8988T (cell line): ENCODE measurements at places on chromosomes 11 and 22.

DNA sequence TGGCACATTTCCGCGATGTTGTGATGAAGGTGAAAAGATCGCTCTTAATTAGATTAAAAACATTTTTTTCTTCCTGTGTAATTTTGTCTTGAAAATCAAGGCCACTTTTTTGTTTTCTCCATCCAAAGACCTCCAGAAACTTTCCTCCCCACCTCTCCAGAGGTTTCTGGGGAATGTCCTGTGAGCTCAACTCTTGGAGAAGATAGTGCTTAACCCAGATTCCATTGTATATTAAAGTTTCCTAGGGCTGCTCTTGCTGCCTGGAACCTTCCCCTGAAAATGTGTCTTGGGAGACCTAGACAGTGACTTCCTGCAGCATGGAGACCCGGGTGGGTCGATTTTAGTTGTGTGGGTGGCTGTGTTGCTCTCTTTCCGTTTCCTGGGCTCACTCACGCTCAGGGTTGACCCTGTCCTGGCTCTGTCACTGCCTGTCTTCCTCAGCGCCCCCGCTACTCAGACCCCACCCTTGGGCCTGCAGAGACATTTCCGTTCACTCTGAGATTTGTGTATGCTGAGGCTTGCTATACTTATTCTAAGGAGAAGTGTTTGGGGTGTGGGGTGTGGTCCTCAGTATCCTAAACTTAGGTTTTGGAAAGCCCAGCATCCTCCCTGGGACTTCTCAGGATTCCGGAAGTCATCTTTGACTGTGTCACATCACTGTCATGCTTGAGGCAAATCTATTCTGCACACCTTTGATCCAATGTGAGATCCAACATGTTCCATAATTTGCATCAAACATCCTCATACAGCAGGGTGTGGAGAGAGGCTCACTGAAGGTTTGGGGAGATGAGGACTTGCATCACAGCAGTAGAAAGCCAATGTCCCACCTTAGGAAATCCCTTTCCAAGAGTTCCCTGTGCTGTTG, 47.2 kb downstream of the KCNQ1OT1 start:
- no peak for DNase-seq

DNA sequence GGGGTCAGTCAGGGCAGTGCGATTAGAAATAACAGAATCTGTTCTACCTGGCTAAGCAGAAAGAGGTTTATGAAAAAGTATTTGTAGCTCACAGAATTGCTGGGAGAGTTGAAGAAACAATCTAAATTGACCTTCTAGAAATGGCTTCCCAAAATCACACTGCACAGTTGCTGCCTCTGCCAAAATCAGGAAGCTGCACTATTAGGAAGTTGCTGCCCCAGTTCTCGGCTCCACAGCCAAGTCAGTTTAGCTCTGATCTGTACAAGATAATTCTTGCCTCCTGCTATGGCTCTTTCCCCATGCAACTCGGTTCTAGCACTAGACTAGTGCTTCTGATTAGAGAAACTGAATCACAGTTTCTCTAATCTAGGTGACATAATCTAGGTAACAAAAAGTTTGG, 16.0 kb upstream of the CCDC90B start:
- DNase-seq: no peak

GRCh38 chr11:102800767-102801166, 2.8 kb upstream of the MMP1 start:
- no peak for DNase-seq

DNA sequence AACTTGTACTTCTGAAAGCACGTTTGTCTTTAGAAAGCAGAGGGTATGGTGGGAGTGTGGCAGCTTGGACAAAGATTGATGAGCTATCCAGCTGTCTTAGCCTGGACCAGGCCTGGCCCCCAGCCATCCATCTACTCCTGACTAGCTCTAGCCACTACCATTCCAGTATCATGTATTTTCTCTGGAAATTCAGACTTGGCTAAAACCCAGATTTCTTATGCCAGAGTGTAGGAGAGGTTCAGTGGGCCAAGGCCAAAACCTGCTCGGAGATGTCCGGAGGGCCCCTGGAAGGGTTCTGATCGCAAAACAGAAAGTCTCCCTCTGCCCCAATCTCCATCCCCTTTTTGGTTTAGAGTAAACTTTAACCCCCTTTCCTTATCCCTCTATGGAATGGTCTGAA, 24.8 kb upstream of the MTCH2 start:
- DNase-seq: no peak

GRCh38 chr11:22165759-22166513, 26.9 kb upstream of the ANO5 start:
- DNase-seq: no peak

DNA sequence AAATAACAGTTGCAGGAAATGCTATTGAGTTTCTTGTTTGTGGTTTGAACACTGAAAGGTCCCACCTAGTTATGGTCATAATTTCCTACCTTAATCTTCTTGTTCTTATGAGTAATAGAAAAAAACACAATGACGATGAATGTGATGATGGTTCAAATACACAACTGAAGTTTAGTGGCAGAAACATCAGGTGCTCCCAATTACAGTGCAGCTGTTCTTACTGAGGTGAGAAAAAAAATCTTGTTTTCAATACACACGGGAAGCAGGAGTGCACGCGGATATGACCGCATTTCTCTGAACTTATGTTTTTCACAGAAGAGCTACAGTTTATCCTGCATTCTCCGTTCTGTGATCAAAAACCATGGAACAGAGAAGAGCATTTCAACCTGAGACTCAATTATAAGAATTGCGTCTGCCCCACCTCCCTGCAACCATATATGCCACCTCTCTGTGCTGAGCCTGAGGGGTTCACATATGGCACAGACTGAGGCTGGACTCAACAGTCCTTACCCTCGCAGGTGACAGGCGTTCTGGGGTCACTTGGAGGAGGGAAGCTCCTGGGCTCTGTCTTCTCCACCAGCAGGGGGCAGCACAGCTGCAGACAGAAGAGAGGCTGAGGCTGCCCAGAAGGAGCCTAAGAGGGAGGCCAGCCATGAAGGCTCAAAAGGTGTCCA, 99.7 kb upstream of the IGLL5 start:
- peak; percentile 38 for DNase-seq

- DNase-seq: no peak
Observed at GRCh38 chr22:40215266-40215665, 37.5 kb downstream of the TNRC6B start.

GRCh38 chr11:9015677-9016076, 11.9 kb upstream of the NRIP3 start:
- DNase-seq: peak; percentile 65

GRCh38 chr11:126956635-126957034, 43.9 kb downstream of the KIRREL3 start:
- DNase-seq: no peak

GRCh38 chr11:1881442-1882264, 10.0 kb downstream of the PRR33 start:
- DNase-seq: peak; percentile 38

- no peak for DNase-seq
Observed at GRCh38 chr11:106523921-106524320, 446.5 kb downstream of the AASDHPPT start.

GRCh38 chr22:47356511-47357011, 594.1 kb downstream of the TBC1D22A start:
- DNase-seq: no peak

- no peak for DNase-seq
Observed at GRCh38 chr11:128608746-128609407, 21.5 kb upstream of the ETS1 start.

- DNase-seq: no peak
Observed at GRCh38 chr11:5364214-5364613, 12.9 kb downstream of the OR51B6 start.

- no peak for DNase-seq
Observed at GRCh38 chr11:116579031-116579653, 193.6 kb downstream of the BUD13 start.

DNA sequence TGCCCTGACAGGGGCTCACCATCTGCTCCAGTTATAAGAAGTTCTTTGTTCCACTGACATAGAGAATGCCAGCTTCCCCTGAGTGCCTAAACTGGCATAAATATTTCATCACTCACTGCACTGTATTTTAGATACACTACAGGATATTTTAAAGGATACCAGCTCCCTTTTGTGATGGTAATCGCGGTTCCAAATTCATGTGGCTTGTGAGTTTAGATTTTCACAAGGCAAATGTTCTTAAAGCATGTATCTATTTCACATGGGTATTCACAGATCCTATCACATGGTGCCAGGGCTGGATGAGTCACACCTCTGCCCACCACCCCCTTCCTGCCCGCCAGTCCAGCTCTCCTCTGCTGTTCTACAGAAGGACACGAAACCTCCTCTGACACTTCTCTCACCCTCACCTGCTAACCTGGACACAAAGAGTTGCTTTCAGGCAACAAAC, 105.5 kb downstream of the KCNC1 start:
- DNase-seq: no peak

- no peak for DNase-seq
Observed at GRCh38 chr11:107655602-107656001, 56.3 kb downstream of the SLN start.

GRCh38 chr11:91244912-91245311, 979.7 kb upstream of the FAT3 start:
- no peak for DNase-seq

DNA sequence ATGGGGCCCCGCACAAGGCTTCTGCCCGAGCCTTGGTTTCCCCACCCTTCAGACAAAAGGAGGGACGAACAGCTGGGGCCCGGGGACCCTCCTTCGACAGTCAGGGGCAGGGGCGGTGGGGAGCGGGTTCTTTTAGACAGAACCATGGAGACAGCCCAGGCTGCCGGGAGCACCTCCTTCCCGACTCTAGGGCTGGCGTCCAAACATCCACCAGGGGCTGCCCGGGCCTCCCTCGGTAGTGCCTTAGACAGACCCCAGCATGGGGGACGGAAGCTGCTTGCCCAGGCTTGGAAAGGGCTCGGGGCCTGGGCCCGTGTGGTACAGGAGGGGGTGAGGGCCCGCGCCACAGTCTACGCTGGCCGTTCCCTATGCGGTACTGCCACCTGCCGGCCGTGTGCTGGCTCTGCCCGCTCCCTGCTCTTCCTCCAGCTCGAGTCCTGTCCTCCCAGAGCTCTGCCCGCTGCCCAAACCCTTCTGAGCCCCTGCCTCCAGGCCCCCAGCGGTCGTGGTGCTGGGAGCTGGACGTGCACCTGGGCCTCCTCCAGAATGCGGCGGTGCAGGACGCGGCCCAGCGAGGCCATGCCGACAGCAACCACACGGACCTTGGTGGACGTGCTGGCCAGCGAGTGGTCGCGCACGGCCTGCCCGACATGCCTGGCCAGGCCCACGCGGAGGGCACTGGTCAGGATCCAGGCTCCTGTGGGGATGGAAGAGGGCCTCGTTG, 20.1 kb downstream of the TSSC4 start:
- DNase-seq: peak; percentile 100

DNA sequence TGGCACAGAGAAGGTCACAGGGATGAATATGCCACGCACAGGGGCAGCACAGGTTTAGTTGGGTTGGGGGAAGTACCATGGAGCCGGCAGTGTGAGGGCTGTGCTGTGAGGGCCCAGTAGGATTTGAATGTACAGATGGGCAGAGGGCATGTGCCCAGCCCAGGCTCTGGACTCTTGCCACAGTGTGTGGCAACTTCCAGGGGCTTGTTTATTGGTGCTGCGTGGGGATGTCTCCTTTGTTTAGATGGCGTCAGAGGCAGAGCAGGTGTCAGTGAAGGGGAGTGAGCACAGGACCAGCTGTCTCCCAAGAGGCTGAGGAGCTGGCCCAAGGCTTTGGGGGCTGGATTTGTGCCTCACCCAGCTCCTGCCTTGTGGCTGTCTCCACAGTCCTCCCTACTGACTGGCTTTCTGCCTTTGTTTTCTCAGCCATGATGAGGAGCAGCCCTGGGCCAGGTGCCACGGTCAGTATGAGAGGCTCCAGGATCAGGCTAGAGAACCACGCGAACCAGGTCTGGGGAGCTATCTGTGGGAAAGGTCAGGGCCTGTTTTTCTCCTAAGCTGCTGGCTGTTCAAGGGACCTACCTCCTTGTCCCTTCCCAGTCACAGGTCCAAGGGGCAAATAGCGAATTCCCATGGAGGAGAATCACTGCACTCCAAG, 21.9 kb downstream of the SUN2 start:
- DNase-seq: no peak

DNA sequence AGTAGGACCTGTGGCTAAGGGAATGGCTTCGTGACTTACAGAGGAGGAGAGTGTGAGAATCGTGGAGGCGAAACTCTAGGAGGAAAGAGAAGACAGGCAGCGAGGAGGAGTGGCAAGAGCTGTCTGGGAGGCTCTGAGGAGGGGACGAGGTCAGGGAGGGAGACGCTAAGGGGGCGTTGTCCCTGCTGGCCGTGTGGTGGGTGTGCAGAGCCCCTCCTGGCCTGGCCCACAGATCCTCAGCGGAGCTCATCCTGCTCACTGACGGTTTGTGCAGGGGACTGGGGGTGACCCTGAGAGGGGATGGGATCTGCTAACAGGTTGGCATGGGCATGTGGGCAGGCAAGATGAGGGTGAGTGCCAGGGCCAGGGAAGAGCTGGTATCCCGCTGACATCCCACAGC, 56.5 kb upstream of the PRR5 start:
- DNase-seq: no peak

DNA sequence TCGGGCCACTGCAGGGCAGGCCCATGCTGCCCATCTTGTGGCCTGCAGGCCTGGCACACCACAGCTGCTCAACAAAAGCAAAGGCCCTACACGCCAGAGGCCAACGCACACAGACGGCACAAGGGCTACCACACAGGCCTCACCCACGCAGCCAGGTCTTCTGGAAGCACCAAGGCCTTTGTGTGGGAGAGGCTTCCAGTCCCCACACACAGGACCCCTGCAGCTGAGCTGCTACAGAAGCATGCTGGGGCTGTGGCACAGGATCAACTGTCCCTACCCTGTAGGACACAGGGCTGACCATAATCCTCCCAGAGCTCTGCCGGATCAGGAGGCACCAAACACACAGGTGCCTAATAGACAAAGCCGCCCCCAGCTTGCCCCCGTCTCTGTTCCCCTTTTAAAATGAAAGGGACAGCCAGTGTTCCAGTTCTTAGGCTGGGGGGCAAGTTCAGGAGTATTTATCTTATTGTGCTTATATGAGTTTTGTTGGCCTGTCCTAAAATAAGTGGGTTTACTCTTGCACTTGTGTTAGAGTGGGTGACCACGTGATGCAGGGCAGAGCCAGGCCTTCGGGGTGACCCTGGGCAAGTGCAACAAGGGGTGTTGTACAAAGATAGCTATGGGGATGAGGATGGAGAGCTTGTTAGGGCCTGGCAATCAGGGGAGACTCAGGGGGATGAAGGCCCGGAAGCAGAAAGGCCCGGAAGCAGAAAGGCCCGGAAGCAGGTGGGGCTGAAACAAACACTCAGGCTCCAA, 5.4 kb downstream of the TTLL12 start:
- no peak for DNase-seq

- DNase-seq: no peak
Observed at GRCh38 chr11:8709002-8709672, 26.5 kb downstream of the RPL27A start.

DNA sequence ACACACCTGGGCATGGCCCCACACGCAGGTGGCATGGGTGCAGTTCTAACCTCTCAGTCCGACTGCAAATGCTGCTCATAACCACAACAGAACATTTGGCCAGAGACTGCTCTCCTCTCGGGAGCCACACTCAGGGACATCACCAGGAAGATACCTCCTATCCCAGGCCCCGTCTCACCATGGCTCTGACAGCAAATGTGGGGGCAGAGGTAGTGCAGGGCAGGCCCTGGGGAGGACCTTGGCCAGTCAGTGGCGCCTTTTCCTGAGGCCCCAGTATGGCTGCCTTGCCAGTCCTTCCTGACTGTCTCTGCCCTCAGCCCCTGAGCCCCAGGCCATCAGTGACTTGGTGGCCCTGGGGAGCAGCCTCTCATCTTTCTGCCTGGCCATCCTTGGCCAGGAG, 2.8 kb downstream of the KRTAP5-6 start:
- no peak for DNase-seq
